ENCODE measurements at places on chromosomes 11 and 22. TPM values are rescaled to one million over a fixed set of nuclear protein-coding genes. Genes with fewer than 3 reads are reported as not detected.

GRCh38 chr11:20235164-20235563 lies 74.9 kb upstream of the DBX1 start:
- no peaks in the 10 kb centered on the region for H3K36me3 ChIP-seq
- no peak overlapping the region for H3K27ac ChIP-seq
- DNase-seq = no peak
- no peak overlapping the region for H3K4me3 ChIP-seq
- no peaks in the 10 kb centered on the region for H3K4me1 ChIP-seq

DNA sequence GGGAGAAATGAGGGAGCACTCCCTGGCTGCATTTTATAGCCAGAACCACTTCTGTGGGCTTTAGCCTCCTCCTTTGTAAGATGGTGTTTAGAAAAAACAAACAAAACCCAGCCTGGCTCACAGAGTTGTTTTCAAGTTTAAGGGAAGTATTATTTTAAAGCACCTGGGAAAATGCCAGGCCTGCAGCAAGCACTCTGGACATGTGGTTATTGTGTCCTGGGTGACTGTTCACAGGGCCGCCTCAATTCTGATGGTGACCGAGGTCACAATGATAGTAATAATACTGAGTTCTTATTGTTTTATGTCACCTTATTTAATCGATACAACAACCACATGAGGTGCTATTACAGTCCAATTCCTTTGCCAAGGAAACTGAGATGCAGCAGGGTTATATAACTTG lies 20.7 kb upstream of the SLC22A12 start:
- DNase-seq = peak; percentile 6
- no peak overlapping the region for H3K27ac ChIP-seq
- H3K27me3 ChIP-seq = no peaks in the 10 kb centered on the region
- no peaks in the 10 kb centered on the region for H3K4me1 ChIP-seq
- H3K36me3 ChIP-seq = no peaks in the 10 kb centered on the region
- H3K4me3 ChIP-seq = no peak overlapping the region

- DNase-seq = peak; percentile 35
- H3K36me3 ChIP-seq = no peaks in the 10 kb centered on the region
- no peak overlapping the region for H3K27ac ChIP-seq
- no peaks in the 10 kb centered on the region for H3K4me1 ChIP-seq
- no peaks in the 10 kb centered on the region for H3K27me3 ChIP-seq
Observed at GRCh38 chr22:19703869-19704268, 10.4 kb upstream of the SEPTIN5 start.

DNA sequence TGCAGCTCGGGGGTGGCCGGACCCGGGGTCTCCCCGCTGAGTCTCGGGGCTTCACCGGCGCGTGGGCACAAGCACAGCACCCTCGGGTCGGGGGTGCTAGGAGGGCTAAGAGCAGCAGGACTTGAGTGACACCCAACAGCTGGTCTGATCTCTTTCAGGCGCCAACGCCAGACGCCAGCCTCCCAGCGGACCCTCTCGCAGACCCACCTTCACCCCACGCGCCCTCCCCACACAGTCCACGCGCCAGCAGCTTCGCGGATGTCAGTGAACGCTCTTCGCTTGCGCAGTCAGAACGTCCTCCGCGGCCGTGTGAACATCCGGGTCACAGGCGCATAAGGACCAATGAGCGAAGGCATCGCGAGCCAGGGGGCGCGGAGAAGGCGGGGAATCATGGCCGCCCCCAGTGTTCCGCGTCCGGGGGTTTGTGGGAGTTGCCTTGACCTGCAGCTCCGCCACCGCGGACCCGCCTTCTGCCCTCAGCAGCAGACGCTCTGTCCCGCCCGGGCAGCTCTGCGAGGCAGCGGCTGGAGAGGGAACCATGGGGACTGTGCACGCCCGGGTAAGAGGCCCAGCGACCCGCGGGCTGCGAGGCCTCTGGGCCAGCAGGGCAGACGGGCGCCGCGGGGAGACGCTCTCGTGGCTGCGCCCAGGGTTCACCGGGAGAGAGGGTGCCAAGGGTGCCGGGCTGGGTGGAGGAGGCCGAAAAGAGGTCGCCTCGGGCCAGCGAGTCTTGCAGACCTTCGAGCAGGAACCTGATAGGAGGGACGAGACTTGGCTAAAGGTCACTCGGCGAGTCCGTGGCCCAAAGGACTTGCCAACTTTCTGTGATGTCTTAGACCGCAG lies at the start of gene SAMM50:
Gene SAMM50 (plus strand): TSS at position 403 of the 843 bp plus-strand sequence. CDS start 136 bp downstream, at position 539.
- no peaks in the 10 kb centered on the region for H3K27me3 ChIP-seq
- H3K4me3 ChIP-seq = peak within 1 kb of the TSS; percentile 79
- H3K36me3 ChIP-seq = no peaks in the 10 kb centered on the region
- H3K4me1 ChIP-seq = peaks cover 31% of the 10 kb centered on the region
- peak; percentile 94 for DNase-seq
- H3K27ac ChIP-seq = peak within 1 kb of the TSS; percentile 84

- DNase-seq = no peak
- H3K4me3 ChIP-seq = no peak overlapping the region
- peaks cover 21% of the 10 kb centered on the region for H3K27me3 ChIP-seq
- no peak overlapping the region for H3K27ac ChIP-seq
- no peaks in the 10 kb centered on the region for H3K36me3 ChIP-seq
Observed at GRCh38 chr11:67648140-67648795, 2.3 kb downstream of the ACY3 start.

GRCh38 chr22:39577366-39577765 lies 6.8 kb downstream of the CACNA1I start:
- H3K36me3 ChIP-seq = no peaks in the 10 kb centered on the region
- H3K4me3 ChIP-seq = no peak overlapping the region
- H3K27me3 ChIP-seq = peaks cover 16% of the 10 kb centered on the region
- H3K4me1 ChIP-seq = no peaks in the 10 kb centered on the region
- no peak for DNase-seq

- no peaks in the 10 kb centered on the region for H3K27me3 ChIP-seq
- H3K27ac ChIP-seq = peak overlapping the region; percentile 97
- peak overlapping the region; percentile 82 for H3K4me3 ChIP-seq
- H3K36me3 ChIP-seq = peaks cover 61% of the 10 kb centered on the region
- DNase-seq = no peak
Observed at GRCh38 chr11:614021-614622, 1.6 kb downstream of the IRF7 start.

- no peaks in the 10 kb centered on the region for H3K27me3 ChIP-seq
- DNase-seq = no peak
- H3K27ac ChIP-seq = no peak overlapping the region
- no peaks in the 10 kb centered on the region for H3K36me3 ChIP-seq
- H3K4me3 ChIP-seq = no peak overlapping the region
Observed at GRCh38 chr11:91904792-91905785, 319.5 kb upstream of the FAT3 start.

DNA sequence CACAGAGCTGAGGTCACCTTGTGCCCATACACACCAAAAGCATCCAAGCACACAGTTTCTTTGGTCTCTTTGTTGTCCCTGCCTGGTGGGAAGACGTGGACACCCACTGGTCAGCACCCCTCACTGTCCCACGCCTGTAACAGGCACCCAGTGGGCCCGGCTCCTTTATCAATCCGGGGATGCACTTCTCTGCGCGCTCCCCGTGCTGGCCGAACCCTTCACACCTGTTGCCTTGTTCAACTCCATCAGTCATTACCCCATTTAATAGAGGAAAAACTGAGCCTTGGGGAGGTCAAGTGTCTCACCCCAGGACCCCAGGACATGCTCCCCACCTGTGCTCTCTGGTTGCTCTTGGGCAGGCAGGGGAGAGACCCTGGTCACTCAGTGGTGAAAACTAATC lies 49.7 kb upstream of the FGF3 start:
- no peak for DNase-seq
- H3K36me3 ChIP-seq = no peaks in the 10 kb centered on the region

DNA sequence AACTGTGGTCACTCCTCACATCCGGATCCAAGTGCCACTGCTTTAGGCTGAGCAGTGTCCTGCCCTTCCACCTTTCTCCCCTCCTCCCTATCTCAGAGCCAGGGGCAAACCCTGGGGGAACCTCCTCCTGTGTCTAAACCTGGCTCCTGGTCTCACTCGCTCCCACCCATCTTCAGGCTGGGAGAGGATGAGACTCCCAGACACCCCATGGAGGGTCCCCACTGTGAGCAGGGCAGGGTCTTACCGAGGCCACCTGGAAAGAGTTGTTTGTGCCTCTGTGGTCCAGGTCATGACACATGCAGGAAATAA lies 93.6 kb downstream of the PDE2A start:
- H3K27me3 ChIP-seq = peaks cover 14% of the 10 kb centered on the region
- no peak for DNase-seq
- peaks cover 8% of the 10 kb centered on the region for H3K36me3 ChIP-seq
- no peak overlapping the region for H3K27ac ChIP-seq

- DNase-seq = no peak
- H3K36me3 ChIP-seq = no peaks in the 10 kb centered on the region
- H3K4me1 ChIP-seq = peaks cover 33% of the 10 kb centered on the region
- no peak overlapping the region for H3K4me3 ChIP-seq
- H3K27me3 ChIP-seq = no peaks in the 10 kb centered on the region
- no peak overlapping the region for H3K27ac ChIP-seq
Observed at GRCh38 chr22:40175611-40176244, 2.0 kb upstream of the TNRC6B start.

DNA sequence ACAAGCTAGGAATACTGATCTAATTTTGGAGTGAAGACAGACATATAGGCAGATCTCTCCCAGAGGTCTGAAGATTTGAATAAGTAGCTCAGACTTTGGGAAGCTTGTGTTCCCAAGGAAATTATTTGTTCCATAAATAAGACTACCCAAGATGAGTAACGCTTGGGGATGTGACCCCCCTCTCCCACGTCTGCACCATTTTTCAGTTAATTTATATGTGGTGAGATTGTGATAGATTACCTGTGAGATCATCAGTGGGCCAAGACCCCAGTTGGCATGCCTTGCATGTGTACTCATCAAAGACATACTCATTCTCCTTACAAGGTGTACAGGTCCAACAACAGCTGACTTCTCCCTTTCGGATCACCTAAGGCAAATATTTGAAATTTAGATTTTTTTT lies 252.8 kb upstream of the CTSC start:
- DNase-seq = no peak
- no peak overlapping the region for H3K27ac ChIP-seq

DNA sequence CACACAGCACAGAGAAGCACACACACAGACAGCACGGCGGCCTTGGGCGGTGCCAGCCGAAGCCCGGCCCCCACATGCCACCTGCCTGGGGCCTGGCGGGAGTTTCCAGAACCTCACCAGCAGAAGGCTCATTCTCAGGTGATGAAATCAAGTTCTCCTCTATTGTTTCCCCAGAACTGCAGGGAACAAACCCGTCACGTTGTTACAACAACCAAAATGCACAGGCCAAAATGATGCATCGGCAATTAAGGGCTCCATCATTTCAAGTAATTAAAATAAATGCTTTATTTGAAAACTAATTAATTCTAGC lies 30.8 kb downstream of the GNB1L start:
- H3K27ac ChIP-seq = no peak overlapping the region
- no peaks in the 10 kb centered on the region for H3K36me3 ChIP-seq
- peak; percentile 45 for DNase-seq
- no peaks in the 10 kb centered on the region for H3K27me3 ChIP-seq

GRCh38 chr11:118117790-118118601 lies 31.2 kb upstream of the SMIM35 start:
- H3K27ac ChIP-seq = no peak overlapping the region
- no peaks in the 10 kb centered on the region for H3K27me3 ChIP-seq
- no peaks in the 10 kb centered on the region for H3K36me3 ChIP-seq
- no peaks in the 10 kb centered on the region for H3K4me1 ChIP-seq
- H3K4me3 ChIP-seq = no peak overlapping the region

GRCh38 chr11:114399490-114400215 lies 658 bp downstream of the C11orf71 start:
- peak; percentile 82 for DNase-seq
- H3K27me3 ChIP-seq = no peaks in the 10 kb centered on the region
- peak overlapping the region; percentile 98 for H3K27ac ChIP-seq
- peaks cover 51% of the 10 kb centered on the region for H3K4me1 ChIP-seq
- peak overlapping the region; percentile 74 for H3K4me3 ChIP-seq

GRCh38 chr11:8201644-8202365 lies 33.0 kb upstream of the RIC3 start:
- no peak overlapping the region for H3K4me3 ChIP-seq
- DNase-seq = no peak
- H3K4me1 ChIP-seq = peaks cover 8% of the 10 kb centered on the region
- no peaks in the 10 kb centered on the region for H3K36me3 ChIP-seq

- no peak for DNase-seq
- no peaks in the 10 kb centered on the region for H3K36me3 ChIP-seq
- no peak overlapping the region for H3K4me3 ChIP-seq
- peak overlapping the region; percentile 67 for H3K27ac ChIP-seq
Observed at GRCh38 chr22:32574411-32574810, 99.8 kb downstream of the FBXO7 start.

DNA sequence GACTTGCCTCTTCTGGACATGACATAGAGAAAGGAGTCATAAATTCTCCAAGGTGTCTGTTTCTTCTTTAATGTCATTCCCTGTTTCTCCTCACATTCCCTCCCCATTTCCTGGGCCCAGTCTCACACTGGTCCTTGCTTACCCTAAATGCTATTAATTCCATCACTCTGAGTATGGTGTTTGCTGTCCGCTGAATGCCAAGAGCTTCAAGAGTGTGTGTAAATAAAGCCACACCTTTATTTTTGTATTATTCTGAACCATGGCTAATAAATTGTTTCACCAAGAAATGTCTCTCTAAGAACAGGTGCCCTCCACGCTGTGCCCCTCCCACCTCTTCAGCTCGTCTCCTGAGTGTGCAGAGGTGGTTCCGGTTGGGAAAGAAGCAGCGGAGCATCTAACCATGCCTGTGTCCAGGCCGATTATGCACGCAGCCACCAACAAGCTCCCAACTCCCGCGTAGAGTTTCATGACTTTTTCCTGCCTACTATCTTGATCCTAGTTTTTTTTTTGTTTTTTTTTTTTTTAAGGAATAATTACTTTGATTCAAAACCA lies 8.6 kb downstream of the TMEM121B start:
- H3K4me3 ChIP-seq = no peak overlapping the region
- H3K36me3 ChIP-seq = peaks cover 30% of the 10 kb centered on the region
- H3K27me3 ChIP-seq = no peaks in the 10 kb centered on the region
- DNase-seq = no peak

GRCh38 chr11:48037709-48038468 lies 57.5 kb downstream of the PTPRJ start:
- no peak overlapping the region for H3K27ac ChIP-seq
- H3K4me3 ChIP-seq = no peak overlapping the region
- DNase-seq = no peak
- H3K27me3 ChIP-seq = no peaks in the 10 kb centered on the region

The HEPN1 gene
- total RNA-seq = not detected

The ZBTB3 gene
- total RNA-seq = 11.6 TPM

The KCNJ1 gene
- 0.18 TPM for total RNA-seq

The PTPMT1 gene
- total RNA-seq = 78.1 TPM

The NRIP3 gene
- total RNA-seq = 0.56 TPM

The MS4A6E gene
- not detected for total RNA-seq

The OR5P2 gene
- 2.2 TPM for total RNA-seq

The FAM180B gene
- 0.53 TPM for total RNA-seq
